Fibroblast of villous mesenchyme (primary cell): ENCODE measurements at places on chromosomes 11 and 22. TPM values are rescaled to one million over a fixed set of nuclear protein-coding genes. Genes with fewer than 3 reads are reported as not detected.

The GUCD1 gene
- 148 and 166 TPM in 2 replicates for total RNA-seq

The C22orf31 gene
- total RNA-seq, result not detected in 2 replicates

DNA sequence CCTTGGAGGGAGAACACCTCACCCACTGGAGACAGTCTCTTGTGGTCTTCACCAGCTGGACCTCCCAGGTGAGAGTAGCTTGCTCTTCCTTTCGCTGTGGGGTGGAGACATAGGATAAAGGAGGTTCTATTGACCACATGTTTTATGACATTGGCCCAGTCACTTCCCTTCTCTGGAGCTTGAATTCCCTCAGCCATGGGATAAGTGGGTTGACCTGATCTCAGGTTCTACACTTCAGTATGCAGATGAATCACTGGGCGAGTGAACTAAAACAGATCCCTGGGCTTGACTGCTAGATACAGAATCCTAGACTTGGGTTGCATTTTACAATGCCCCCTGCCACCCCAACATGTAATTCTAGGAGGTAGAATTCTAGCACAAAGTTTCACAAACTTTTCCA is 54.8 kb upstream of the PRSS23 start:
- no peak for DNase-seq

The PRODH gene
- not detected in 2 replicates for total RNA-seq

The SERPING1 gene
- total RNA-seq, result 10.8 and 21.9 TPM in 2 replicates

The TESMIN gene
- 0.32 and 2.6 TPM in 2 replicates for total RNA-seq

The FAM180B gene
- total RNA-seq, result not detected in 2 replicates

DNA sequence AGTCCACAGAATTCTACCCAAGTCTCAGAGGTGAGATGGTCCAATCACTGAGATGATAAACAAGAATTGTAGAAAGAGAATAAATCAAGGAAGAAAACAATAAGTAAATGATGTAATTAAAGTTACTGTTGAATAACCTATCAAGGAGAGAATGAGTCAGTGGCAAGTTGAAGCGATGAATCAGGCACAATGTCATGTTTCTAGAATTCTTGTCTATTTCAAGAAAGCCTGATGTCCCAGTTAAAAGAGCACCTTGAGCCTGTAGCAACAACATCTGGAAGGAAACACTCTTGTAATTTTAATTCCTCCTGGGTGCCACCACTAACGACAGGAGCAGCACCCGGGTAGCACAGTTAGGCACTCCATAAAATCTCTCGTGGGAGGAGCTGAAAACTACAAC is 67.9 kb upstream of the SLC35C1 start:
- DNase-seq, result peak; percentile 19

DNA sequence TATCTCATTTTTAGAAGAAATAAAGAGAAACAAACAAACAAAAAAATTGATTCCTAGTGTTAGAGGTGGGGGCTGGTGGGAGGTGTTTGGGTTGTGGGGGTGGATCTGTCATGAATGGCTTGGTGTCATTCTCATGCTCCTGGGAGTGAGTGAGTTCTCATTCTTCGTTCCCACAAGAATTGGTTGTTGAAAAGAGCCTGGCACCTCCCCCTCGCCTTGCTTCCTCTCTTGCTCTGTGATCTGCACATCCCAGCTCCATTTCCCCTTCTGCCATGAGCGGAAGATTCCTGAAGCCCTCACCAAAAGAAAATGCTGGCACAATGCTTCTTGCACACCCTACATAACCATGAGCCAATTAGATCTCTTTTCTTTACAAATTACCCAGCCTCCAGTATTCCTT is 277.8 kb downstream of the ST3GAL4 start:
- DNase-seq, result no peak

- DNase-seq, result no peak
Observed at GRCh38 chr11:71188886-71189767, 63.2 kb downstream of the SHANK2 start.

DNA sequence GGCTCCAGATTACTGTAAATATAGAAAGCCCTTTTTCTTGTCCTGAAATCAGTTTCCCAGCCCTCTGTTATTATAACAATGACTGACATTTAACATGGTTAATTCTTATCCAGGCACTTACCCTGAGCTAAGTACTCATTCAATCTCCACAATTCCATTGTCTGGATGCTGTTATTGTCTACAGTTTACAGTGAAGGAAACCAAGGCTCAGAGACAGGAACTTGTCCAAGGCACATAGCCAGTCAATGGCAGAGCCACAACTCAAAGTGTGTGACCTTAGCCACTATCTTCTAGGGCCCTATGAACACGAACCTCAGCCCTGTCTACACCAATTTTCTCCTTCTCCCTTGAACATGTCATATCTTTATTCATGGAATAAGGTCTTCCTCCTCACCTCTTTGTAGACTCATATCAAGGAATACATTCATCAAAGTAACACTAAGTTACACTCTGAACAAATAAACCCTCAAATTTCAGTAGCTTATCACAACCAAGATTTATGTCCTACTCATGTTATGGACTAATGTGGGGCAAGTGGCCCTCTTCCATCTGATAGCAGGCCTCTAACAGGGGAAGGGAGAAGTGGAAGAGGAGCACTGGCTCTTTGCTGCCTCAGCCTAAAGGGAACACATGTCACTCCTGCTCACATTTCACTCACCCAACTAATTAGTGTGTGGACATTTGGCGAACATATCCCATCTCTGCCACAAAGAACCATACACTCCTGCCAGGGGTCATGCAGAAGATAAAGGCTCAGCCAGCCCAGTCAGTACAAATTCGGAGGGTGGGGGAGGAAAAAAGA is 39.3 kb upstream of the APLNR start:
- no peak for DNase-seq

DNA sequence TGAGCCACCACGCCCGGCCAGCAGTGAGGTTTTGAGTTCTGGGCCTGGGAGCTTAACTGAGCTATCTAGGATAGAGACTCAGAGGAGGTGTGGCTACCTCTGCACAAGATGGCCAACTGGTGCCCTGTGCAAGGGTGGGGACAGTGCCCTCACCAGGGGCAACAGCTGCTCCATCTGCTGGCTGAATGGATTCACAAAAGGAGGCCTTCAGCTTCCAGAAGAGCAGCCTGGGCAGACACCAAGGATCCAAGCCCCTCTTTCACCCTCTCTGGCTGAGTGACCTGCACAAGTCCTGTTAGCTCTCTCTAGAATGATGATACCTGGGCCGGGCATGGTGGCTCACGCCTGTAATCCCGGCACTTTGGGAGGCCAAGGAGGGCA is 33.5 kb upstream of the BAIAP2L2 start:
- DNase-seq, result no peak

- no peak for DNase-seq
Observed at GRCh38 chr11:116420770-116421528, 351.8 kb downstream of the BUD13 start.

DNA sequence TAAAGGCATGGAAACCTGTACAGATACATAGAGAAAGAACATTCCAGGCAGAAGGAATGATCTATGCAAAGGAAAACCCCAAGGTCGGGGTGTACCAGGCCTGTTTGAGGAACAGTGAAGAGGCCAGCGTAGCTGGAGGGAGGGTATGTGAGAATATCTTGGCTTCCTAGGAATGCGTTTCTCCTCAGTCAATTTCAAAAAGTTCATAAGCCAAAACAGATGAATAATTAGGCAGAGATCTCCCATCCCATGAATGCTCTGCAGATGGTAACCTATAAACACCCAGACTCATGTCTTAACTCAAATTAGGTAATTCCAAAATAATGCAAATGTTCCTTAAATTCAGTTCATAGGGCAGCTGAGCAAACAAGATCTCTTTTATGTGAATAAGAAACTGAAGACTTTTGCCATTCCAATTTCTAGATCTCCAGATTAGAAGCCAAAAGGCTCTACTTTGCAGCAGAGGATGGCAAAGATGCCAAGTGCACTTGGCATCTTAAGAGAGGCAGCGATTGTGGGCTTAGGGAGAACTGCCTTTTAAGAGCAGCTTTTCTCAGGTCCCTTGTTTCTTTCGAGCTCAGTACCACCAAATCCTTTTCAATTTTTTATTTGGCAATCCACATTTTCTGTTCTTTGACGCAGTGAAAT is 13.2 kb downstream of the FAM118B start:
- no peak for DNase-seq

- DNase-seq, result no peak
Observed at GRCh38 chr11:73554671-73555320, 43.1 kb downstream of the FAM168A start.

The P2RX6 gene
- total RNA-seq, result 1.3 and 3.5 TPM in 2 replicates

The GP1BB gene
- 0.86 and 2.6 TPM in 2 replicates for total RNA-seq

GRCh38 chr22:49674479-49675050 is 153.1 kb downstream of the BRD1 start:
- DNase-seq, result no peak
